ENCODE measurements at places on chromosomes 11 and 22. TPM values are rescaled to one million over a fixed set of nuclear protein-coding genes. Genes with fewer than 3 reads are reported as not detected.

GRCh38 chr22:48713272-48714205, 1114.1 kb downstream of the BRD1 start:
- no peak for DNase-seq

GRCh38 chr22:48223488-48224190, 1461.2 kb downstream of the TBC1D22A start:
- DNase-seq = no peak

- DNase-seq = no peak
Measured at GRCh38 chr22:38429499-38430068, 25.4 kb downstream of the KCNJ4 start.

- peak; percentile 11 for DNase-seq
Measured at GRCh38 chr11:60756307-60757032, at the start of gene MS4A15. MS4A15 (plus strand) TSS chr11:60756867; CDS start chr11:60763734, 6,867 bp downstream.

The EXPH5 gene
- 6.3 TPM for polyA plus RNA-seq

DNA sequence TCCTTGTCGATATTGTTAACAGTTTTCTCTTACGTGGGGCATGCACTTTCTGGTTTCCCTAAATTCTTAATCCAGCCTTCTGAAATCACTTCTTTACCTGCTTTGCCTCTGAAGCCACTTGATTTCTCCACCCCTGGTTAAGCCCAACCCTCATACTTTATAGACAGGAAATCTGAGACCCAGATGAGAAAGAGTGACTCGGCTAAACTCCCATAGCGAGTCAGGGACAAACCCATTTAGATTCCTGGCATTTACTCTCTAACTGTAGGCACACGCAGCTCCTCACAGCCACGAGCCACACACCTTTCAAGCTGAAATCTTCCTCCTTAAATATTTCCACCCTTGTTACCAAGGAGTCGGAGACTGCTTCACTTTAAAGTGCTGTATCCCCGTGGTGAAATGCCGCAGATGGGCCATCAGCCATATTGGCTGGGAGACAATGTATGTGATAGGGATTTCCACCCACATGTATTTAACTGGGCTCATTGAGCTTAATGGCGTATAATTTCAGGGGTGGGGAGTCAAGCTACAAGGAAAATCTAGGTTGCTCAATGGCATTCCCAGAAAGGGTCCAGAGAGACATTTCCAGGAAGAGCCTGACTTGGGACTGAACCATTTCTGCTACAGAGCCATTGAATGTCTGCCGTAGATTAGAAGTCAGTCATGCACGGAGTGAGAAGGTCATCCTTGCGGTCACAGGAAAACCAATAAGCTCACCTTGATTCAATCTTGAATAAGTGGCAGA, 49.9 kb upstream of the GRK3 start:
- DNase-seq = no peak

- DNase-seq = no peak
Measured at GRCh38 chr11:31860391-31860790, 49.3 kb upstream of the PAX6 start.

DNA sequence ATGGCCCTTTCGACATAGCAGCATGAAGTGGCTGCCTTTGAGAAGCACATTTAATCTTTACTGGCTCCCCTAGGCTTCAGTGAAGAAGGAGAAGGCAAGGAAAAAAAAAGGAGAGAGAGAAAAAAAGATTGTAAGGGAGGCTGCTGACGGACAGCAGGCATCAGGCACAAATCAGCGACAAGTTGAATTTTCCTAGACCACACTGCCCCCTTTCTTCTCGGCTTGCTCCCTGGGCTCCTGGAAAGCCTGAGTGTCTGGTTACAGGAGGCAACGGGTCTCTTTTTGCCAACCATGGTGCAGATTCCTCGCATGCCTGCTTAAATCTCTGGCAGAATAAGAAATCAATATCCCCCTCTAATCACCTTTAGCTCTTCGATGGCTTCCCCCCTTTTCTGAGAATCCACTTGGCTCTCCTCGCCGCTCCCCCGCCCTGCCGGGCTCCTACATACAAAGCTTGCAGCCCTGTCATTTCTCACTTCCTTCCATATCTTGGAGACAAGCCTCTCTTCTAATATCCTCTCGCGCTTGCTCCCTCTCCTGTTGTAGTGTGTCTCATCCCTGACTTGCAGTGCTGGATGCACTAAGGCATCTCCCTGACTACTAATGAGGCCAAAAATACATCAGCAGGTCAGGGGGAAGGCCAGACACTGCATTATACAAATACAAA, 14.3 kb downstream of the BLID start:
- DNase-seq = peak; percentile 89

DNA sequence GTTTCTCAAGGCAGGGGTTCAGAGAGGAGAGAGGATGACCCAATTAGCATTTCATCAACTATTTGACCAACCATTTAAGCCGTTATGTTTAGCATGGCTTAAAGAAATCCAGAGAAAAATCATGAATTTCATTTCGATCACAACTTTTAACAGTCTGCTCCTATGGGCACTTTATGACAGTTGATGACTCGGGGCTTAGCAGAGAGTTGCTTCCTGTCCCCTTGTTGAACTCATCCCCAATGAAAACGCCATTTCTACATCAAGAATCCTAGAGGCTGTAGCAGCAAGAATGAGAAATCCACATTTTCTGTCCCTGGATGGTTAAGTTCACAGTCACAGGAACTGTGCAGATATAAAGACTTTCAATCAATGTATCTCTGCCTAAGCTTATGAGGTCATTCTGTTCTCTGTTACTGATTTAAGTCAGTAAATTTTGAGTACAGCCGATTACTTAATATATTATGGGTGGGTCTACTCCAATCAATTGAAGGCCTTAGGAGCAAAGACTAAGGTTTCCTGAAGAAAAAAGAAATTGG, 81.1 kb downstream of the BDNF start:
- no peak for DNase-seq

GRCh38 chr11:112593440-112593839, 332.8 kb upstream of the PLET1 start:
- DNase-seq = no peak

- DNase-seq = no peak
Measured at GRCh38 chr22:21920341-21921183, 32.1 kb downstream of the PPM1F start.

The TRIM29 gene
- 1.8 TPM for polyA plus RNA-seq

The ELMOD1 gene
- polyA plus RNA-seq = 0.12 TPM

- no peak for DNase-seq
Measured at GRCh38 chr11:113644605-113645004, 61.5 kb downstream of the TMPRSS5 start.

The KIAA1671 gene
- 27.1 TPM for polyA plus RNA-seq

GRCh38 chr11:75022759-75023396, 34.1 kb downstream of the NEU3 start:
- DNase-seq = peak; percentile 71

The TOMT gene
- not detected for polyA plus RNA-seq

The APOBEC3A gene
- 0.13 TPM for polyA plus RNA-seq
